AG08395 (cell line): ENCODE measurements at places on chromosomes 5 and 9.

GRCh38 chr5:102651466-102651865, 103.6 kb upstream of the PAM start:
- no peak for DNase-seq

DNA sequence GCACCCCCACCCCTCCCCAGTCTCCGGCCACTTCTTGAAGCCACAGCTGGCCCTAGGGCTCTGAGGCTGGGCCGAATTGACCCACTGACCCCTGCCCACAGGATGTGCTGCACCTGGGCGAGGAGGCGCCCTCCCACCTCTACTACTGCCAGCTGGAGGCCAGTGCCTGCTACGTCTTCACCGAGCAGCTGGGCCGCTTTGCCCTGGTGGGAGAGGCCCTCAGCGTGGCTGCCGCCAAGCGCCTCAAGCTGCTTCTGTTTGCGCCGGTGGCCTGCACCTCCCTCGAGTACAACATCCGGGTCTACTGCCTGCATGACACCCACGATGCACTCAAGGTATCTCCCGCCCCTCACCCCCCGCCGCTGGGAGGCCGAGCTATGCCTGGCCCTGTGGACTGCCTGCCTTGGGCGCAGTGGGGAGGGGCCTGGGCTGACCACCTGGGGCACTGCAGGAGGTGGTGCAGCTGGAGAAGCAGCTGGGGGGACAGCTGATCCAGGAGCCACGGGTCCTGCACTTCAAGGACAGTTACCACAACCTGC, 21.3 kb downstream of the HK3 start:
- no peak for DNase-seq

GRCh38 chr9:7782400-7783120, 17.0 kb downstream of the DMAC1 start:
- DNase-seq, result no peak

DNA sequence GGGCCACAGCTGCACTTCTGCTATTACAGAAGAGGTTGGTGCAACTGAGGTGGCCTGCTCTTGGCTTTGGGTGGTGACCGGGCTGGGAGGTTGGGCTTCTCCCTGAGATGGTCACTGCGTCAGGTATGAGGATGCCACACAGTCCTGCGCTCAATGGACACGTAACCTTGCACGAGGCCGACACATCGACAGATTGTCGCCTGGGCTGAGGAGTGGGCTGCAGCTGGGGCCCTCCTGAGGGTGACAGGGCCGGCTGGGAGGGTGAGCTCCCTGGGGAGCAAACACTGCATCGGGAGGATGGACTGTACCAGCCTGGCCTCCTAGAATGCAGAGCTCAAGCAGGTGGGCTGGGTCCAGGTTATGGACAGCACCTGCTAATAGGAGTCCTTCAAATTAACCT, 261.1 kb upstream of the ADAMTS16 start:
- DNase-seq, result no peak

DNA sequence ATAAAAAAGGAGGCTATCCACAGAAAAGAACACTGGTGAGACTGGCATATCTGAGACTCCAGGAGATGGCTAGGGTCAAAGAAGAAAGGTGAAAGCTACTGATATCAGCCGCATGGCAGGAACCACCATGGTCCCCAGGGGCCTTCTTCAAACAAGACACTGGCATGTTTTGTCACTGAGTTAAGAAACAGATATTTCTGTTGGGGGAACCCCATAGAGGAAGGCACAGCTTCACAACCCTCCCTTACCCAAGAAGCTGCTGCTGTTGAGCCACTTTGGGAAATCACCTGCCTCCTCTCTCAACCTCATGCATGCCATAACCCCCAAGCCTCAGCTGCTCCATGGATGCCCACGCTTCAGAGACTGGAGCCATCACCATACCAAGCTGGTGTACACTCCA, 13.3 kb upstream of the BTNL3 start:
- no peak for DNase-seq

DNA sequence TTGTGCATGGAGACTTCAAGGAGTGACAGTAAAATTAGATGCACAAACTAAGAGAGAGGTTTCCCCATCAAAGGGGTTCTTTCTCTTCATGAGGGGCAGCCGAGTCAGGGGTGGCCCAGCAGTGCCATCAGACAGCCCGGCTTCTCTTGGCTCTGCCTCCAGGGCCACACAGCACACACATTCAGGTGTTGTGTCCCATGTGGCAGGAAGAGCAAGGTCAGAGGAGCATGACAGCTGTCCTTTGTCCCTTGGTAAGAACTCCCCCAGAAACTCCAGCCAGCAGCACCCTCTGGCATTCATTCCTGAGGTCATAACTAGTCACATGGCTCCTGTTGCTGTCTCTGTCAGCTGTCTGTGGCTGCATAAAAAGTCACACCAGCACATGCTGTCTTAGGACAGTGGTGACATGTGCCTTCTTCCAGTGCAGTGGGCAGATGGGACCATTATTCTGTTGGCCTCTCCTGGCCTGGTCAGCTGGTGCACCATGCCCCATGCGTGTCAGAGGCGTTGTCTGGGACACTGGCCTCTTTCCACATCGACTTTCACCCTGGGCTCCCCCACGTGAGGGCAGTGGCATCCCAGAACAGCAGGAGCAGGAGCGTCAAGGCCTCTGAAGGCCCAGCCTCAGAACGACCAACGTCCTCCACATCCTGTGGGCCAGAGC, 78.4 kb upstream of the OTULINL start:
- no peak for DNase-seq

DNA sequence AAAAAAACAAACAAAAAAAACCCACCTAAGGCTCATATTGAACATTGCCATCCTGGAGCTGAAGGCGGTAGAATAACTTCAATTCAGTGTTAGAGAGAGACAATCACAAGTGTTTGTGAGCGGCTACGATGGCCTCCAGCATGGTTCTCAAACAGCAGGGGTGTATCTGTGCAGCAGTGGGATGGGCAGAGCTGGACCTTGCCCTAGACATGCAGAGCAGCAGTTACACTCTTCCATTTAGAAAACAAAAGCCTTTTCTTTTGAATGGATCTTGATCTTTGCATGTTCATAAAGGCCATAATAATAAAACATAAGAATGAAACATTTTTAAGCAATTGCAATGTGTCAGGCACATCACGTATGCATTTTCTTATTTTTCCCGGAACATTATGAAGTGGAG, 50.3 kb downstream of the ARHGAP26 start:
- no peak for DNase-seq
